ENCODE measurements at places on chromosomes 7 and 10.

DNA sequence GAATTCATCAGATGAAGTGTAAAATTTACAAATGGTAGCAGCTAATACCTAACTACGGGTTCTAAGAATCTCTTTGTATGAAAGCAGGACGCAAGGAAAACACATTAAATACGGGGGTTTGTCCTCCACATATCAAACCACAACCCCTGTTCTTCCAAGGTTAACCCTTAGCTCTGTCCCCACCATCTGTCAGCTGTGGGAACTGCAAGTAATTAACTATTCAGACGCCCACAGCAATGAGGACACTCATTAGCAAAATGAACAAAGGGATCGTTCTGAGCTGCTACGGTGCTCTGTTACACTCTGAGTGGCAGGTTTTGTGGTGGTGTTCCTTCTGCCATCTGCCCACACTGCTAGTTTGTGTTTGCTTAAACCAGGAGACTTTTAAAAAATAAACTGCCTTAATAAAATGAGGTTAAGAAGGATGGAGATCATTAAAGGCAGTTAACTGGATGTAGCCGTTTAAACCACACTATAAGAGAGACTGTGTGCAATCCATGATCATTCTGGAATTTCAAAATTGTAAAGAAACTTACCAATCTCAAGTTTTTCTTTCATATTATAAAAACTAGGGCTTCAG is 51.4 kb downstream of the C10orf67 start:
- peak; percentile 66 for DNase-seq

GRCh38 chr10:24156686-24157085 is 52.3 kb upstream of the KIAA1217 start:
- DNase-seq, result no peak

DNA sequence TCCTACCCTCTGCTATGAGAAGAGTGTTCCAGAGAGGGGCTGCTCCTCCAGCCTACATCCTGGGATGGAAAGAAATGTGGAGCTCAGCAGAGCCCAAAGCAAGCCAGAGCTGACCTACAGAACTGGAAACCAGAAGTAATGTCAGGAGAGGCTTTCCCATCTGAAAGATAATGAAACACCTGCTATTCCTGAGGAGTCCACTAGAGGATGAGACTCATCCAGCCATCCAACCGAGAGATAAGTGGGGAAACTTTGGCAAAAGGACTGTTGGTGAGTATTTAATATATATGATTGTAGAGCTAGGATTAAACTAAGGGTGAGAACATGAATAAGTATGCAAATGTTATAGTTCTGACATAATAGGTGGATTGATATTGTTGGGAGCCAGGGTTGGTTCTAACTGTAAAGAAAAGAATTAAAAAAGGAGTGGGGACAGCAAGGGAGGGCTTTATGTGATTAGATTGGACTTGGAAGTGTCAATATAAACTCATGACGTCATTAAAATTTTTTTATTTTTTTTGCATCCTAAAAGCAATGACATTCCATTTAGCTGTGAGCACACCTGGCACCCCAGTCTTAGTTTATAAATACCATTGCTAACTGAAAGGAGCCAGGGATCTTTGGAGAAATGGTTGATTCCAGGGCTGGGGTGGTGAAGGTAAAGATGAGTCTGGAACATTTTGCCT is 312.8 kb upstream of the NFE2L3 start:
- peak; percentile 82 for DNase-seq

- no peak for DNase-seq
These were observed 17.0 kb downstream of the CNPY1 start for GRCh38 chr7:155529346-155529745.

DNA sequence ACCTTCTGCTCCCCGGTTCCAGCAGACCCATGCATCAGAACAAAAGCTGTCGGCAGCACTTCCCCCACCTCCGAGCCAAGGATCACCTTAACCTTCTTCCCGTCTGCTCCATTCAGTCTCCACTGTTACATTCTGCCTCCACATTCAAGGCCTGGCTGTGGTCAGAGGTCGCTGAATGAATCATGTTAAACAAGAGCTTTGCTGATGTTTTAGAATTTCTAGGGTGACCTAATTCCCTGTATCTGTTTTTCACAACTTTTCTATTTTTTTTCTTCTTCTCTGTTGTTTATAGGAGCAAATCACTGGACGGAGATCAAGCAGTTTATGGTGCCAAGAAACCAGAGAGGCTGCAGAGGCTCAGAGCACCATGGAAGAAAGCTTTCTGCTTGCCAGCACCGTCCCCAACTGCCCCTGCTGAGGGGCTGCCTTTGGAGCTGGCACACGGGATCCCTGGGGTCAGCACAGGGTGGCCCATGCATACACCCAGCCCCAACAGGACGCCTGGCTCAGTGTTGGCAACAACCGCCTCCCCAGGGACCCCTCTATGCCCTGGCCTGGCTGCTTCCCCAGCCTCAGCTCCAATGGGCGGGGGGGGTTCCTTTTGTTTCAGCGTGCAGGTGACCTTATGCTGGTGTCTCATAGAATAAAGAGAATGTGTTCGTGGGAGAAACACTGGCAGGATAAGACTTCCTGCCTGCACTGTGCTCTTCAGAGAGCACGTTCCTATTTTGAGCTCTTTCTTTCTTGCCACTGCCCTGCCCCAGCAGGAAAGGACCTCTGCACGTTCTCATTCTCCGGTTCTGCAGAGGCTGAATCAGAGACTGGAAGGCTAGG is 182.7 kb upstream of the LYZL2 start:
- DNase-seq, result no peak

- no peak for DNase-seq
These were observed 85.6 kb upstream of the SHH start for GRCh38 chr7:155897758-155898386.

GRCh38 chr7:129556607-129557133 is 54.3 kb downstream of the SMKR1 start:
- DNase-seq, result no peak

GRCh38 chr10:2836921-2837662 is 230.3 kb upstream of the PFKP start:
- no peak for DNase-seq

DNA sequence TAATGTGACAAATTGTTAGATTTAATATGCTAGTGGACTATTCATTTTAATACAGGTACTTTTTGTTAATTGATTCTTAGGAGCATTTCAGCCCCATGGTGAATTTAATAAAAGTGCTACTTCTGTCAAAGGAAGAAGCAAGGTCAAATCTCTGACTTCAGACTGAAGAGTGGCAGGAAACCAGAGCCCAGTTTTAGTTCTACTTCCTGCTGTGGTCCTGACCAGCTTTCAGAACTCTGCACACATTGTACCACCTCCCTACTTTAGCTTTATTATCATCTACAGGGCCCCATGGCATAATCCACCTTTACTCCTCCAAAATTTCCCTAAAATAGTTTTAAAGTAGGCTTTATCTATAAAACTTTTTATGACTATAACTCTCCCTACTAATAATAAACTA is 33.7 kb downstream of the CTTNBP2 start:
- no peak for DNase-seq

DNA sequence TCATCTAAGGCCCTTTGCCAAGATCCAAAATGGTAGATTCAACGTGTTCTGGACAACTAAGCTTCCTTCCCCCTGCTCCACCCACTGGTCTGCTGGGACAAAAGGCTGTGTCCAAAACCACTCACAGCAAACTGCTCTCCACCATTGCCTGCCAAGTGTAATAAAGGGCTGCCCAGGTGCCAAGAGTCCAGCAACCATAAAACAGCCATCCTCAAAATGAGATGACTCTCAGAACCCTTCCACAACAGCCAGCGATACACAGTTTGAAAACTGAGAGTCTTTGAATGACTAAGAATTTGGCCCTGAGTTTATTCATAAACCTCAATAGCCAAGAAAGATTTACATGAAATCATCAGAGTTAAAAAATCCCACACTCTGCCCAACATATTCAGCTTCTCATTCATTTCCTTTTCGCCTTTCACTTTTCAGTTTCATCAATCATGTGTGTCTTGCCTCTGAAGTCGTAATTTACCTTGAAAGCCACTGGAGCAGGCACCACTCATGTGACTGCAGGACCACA is 658.1 kb upstream of the MGMT start:
- no peak for DNase-seq

DNA sequence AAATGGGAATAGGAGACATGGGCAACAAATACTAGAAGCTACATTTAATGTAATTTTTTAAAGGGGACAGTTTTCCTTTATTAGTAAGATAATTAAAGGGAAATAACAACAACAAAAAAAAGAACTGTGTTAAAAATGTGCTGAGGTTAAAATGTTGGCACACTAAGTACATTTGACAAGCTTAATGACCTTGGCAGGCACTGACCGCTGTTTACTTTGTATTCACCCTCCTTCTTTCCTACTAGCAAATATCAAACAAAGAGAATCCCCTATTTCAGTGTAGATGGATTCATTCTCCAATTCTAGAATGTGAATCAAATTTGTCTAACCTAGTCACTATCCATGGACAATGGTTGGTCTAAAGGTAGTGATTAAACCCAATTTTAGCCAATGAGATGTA is 77.5 kb upstream of the TOMM7 start:
- DNase-seq, result no peak

DNA sequence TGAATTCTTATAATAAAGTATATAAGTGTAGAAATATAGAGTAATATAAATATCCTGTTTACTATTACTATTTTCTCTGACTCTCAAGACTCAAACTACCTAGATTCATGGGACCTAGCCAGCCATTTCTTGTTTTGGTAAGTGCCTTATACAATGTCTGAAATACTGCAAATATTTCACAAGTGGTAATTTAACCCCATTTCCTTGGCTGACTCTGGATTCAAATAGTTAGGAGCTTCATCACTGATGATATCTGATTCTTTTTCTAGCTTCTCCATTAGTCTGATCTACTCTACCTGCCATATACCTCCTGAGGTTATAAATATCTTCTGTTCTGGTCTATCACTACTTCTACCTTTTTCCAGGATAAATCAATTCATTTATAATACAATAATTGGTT is 6.4 kb upstream of the RALA start:
- no peak for DNase-seq

GRCh38 chr10:95745501-95745900 is 10.5 kb upstream of the ENTPD1 start:
- DNase-seq, result no peak

All from SK-MEL-5 (cell line).